ENCODE measurements at places on chromosomes 1 and 21.

- DNase-seq = no peak
These were observed 93.9 kb downstream of the SLC30A10 start for GRCh38 chr1:219834314-219834917.

- peak; percentile 25 for DNase-seq
These were observed at the start of gene BACE2 for GRCh38 chr21:41167348-41168342. Gene BACE2, plus strand, starts transcription at chr21:41168160. Its CDS starts 104 bp downstream, at chr21:41168264.

- DNase-seq = no peak
These were observed 88.4 kb downstream of the PROX1 start for GRCh38 chr1:214075999-214076707.

DNA sequence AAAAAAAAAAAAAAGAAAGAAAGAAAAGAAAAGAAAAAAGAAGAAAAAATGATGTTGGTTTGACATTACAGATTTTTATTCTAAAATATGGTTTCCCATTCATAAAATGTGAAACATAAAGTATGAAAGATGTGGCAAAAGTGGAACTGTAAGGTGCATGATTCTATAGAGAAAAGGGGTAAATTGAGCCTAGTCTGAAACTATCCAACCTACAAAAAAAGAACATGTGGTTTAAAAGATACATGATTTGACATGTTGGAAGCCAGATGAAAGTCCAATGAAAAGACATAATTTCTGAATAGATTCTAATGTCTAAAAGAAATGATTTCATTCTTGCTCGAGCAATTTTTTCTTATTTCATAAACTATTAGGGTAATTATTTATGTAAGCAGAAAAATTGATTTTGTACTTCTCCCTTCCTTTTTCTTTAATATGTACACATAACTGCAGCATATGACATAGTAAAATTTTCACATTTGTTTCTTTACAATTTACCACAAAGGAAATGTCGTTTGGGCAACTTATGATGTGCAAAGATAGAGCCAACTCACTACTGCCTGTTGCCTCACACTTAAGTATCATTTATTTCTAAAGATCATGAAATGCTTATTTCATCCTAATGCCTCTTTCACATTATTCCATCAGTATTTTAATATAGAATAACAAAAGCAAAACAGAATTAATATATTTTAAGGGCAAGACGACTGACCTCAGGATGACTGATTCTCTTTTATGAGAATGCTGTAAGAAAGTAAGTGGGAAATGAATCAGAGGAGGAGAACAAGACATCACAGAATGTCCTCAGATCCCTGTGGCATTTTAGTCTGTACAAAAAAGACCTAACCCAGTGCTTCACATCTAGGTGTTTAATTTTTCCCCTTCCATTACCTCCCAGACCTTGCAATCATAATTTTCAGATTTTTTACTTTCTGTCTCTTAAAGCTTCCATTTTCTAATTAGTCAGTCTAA is 165.8 kb upstream of the HMCN1 start:
- DNase-seq = no peak

DNA sequence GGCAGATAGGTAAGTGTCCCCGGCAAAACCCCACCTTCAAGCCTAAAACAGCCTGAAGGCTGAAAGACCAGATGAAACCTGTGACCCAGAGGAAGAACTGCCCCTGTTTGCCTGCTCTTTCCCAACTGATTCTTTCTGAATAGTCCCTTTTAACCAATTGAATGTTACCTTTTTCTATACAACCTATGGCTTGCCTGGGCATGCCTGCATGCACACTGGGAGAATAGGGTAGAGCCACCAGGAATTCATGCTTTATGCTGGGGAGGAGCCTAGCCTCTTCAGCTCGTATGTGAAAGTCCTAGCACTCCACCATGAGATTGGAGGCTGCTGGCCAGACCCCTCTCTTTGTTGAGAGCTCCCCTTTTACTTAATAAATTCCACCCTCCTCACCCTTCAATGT is 340.0 kb downstream of the PTBP2 start:
- DNase-seq = no peak

- DNase-seq = no peak
These were observed 21.9 kb downstream of the USP48 start for GRCh38 chr1:21761052-21761451.

DNA sequence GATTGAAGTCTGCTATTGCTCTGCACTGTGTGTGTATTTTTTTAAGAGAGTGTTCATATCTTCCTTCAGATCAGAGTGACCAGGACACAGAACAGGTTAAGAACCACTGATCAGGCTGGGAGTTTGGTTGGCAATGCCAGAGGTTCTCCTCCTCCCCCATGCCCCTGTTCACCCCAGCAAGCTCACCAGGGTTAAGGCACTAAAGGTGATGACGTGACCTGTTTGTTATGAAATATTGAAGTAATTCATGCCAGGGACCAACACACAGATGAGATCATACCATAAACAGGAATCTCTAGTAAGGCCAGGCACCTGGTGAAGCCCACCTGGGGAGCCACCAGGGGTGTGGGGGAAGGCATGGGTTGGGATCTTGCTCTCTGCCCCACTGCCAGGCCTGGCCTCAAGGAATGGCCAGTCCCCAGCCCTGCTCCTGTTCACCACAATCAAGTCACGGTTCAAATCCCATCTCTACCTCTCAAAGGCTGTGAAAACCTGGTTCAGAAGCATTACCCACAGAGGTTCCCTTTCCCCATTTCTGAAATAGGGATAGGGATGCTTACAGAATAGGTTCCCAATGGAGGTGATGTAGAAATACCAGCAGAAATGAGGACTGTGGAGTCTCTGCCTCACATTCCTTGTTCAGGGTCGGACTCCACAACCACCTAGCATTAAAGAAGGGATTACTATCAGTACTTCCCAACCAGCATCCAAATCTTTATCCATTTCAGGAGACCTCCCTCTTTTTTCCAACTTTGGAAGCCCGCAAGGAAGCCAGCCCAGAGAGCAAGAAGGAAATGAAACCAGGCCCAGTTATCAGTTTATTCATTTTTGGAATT is 2.4 kb downstream of the ID3 start:
- DNase-seq = no peak

DNA sequence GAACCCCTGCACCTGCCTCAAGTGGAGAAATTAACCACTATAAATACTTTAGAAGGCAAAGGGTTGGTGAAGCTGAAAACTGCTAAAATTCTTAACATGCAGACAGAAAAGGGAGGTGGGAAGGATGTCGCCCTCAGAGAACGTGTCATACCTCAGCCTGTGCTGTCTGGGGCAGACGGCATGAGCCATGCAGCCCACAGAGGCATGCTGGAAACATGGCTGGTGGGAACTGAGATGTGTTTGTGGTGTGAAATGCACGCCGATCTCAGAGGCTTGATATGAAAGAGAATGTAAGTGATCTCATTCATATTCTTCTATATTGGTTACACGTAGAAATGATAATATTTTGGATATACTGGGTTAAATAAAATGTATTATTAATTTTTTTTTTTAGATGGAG is 16.3 kb downstream of the AGPAT3 start:
- no peak for DNase-seq

DNA sequence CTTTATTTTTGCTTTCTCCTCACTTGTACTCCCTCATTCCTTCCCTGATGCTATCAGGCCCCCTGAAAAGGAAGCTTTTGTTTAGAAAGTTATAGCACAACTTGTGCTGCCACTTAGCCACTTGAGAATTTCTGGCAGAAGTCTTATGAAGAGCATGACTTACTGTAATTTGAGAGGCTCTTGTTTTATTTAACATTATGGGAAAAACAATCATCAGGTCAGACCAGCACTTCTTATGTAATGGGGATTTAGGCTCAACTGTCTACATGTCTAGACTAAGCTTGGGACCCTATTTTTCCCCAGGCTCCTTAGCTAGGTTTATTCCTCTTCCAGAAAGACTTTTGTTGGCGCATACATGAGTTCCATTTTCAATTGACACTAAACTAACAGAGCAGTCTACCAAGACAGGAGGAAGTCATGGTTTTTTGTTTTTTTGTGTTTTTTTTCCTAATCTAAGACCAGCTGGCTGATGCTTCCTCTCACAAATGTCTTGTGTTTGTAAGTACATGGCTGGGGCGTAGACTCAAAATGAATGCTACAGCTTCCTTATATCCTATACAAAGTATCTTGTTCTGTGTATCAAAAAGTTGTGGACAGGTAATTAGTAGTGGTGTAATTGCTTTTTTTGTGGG is 31.5 kb downstream of the TNFSF4 start:
- no peak for DNase-seq

DNA sequence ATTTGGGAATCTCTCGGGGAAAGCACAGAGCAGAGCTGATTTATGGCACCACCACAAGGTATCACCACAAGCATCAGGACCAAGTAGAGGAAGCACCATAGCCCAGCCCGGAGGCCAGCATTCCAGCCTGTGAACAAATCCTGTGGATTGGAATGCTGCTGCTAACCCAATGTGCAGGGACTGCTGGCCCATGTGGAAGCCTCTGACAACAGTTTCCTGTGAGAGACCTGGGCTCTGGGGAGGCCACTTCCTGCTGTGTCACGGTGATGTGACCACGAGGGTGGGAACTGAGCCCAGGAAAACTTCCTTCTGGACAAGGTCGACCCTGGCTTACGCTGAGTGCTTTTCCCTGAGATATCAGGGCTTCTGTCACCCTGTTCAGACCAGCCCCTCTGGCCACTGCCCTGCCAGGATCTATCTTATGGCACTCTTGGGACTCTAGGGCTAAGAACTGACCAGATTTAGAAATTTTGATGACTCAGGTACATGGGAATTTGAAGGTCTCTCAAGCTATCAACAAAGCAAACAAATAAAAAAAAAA is 88.3 kb upstream of the NGF start:
- DNase-seq = no peak

DNA sequence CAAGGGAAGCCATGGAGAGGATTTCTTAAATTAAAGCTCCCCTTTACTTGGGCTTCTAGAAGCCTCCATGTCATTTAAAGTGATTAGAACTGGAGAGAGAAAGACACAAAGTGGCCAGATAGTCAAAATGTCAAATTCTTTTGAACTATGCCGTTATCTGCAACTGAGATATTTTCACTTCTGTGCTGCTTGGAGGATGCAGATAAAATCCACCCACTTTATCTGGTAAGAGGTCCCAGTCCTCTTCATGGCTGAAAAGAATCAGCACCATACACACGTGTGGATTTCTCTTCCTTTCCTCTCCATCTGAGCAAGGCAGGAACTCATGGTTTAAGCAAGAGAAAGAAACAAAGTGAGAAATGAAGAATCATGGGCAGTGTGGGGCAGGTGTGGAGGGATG is 276.9 kb upstream of the RUNX1 start:
- DNase-seq = no peak

DNA sequence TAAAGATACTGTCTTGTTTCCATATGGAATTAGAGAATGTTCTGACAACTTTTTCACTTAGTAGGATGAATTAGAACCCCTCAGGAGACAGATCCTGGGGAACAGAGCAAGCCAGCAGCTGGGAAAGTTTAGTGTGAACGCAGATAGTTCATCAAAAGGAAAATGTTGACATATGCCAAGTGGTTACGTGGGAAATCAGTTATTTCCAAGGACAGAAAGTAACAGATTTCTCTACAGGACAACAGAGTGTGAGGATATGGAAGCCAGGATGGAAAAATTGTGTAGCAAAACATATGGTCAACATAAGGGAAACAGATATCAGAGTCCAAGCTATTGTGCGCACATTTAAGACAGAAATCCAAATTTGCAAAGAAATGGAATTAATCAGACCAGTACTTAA is 419.5 kb downstream of the LRRIQ3 start:
- no peak for DNase-seq

- no peak for DNase-seq
These were observed 2.8 kb downstream of the KCNJ9 start for GRCh38 chr1:160083968-160084770.

DNA sequence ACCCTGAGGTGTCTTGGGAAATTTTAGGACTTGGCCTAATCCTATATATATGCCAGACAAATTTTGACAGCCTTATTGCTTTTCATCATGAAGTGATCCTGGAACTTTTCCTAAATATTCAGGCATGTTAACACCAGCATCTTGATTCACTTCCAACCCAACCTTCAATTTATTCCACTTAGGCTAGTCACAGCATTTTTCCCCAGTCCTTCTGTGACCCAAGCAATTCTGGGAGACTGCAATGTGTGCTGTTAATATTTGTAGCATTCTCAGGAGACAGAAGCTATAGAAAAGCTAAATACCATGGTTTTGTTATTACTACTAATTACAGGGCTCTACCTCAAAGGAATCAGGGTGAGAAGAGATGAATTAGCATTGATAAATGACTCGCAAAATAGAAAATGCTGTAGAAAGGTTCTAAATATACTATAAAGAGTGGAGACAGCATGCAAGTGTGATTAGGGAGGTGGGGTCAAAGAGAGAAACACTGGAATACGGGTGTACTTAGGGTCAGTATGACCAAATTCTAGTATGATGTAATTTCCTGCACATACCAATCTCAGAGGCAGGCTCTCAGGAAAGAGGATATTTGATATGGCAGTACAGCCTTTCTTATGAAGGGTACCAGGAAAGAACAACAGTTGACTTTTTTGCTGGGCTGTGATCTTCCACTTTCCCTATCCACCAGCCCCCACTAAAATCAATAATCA is 29.1 kb downstream of the PRRX1 start:
- no peak for DNase-seq

GRCh38 chr1:59409986-59410385 is 113.1 kb downstream of the FGGY start:
- no peak for DNase-seq

GRCh38 chr1:244139655-244140054 is 88.6 kb downstream of the ZBTB18 start:
- DNase-seq = no peak

DNA sequence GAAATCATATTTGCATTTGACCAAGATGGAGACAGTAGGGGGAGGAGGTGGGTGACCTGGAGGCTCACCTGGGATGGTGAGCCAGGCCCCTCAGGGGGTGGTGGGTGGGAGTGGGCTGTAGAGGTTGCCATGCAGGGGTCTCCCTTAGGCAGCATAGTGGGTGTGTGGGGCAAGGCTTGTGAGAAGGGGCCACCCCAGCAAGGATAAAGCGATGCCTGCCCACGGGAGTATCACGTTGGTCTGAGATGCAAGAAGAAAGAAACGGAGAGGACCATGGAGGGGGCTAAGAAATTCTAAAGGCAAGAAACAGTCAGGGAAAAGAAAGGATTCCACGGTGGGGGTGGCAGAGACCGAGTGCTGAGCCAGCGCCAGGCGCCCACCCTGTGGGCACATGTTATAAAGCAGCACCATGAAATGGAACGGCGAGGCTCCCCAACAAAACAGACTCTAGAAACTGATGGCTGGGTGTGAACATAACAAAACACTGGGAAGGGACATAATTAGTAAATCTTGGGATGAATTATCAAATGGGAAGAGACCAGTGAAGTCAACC is 11.7 kb upstream of the C2CD2 start:
- DNase-seq = no peak

GRCh38 chr1:87872189-87872588 is 543.5 kb downstream of the LMO4 start:
- DNase-seq = no peak

DNA sequence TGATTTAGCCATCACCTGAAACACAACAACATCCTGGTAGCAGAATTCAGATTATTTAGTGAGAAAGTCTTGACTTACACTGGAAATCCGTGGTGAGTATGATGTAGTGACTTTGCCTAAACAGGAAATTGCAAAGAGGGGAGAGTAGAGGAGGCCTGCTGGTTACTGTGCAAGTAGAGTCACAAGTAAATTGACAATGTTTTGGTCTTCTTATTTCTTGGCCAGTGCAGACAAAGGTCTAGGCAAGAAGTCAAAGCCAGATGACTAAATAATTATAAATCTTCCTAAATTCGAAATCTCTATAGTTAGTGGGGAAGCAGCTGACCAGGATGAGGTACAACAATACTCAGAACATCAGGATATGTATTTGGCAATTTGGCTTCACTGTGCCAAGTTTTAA is 159.5 kb upstream of the KCTD3 start:
- DNase-seq = no peak
